Activated CD4-positive, alpha-beta T cell treated with anti-CD3 and anti-CD28 coated beads for 24 hours (primary cell): ENCODE measurements at places on chromosomes 7 and 10.

DNA sequence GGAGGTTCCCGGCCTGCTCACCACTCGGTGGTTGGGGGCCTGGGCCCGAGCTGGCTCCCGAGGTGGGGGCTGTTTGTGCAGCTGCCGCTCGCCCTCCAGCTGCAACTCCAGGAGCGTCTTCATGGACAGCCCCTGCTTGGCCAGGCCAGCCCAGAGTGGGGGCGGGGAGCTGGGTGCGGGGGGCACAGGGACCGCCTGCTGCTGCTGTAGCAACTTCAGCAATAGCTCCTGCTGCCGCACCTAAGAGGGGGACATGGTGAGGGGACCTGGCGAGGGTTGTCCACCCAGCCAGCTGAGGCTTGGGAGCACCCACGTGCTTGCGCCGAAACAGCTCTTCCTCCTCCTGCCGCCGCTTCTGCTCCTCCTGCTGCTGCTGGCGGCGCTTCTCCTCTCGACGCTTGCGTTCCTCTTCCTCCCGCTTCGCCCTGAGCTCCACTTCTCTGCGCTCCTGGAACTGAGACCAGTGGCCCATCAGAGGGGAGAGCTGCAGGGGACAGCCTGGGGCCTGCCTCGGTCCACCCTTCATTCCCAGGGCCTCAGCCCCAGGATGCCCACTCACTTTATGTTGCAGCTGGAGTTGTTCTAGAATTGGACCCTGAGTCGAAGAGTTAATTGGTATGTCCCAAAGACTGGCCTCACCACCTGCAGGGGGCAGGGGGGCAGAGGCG is 9.6 kb downstream of the GNB2 start:
- DNase-seq, result no peak

DNA sequence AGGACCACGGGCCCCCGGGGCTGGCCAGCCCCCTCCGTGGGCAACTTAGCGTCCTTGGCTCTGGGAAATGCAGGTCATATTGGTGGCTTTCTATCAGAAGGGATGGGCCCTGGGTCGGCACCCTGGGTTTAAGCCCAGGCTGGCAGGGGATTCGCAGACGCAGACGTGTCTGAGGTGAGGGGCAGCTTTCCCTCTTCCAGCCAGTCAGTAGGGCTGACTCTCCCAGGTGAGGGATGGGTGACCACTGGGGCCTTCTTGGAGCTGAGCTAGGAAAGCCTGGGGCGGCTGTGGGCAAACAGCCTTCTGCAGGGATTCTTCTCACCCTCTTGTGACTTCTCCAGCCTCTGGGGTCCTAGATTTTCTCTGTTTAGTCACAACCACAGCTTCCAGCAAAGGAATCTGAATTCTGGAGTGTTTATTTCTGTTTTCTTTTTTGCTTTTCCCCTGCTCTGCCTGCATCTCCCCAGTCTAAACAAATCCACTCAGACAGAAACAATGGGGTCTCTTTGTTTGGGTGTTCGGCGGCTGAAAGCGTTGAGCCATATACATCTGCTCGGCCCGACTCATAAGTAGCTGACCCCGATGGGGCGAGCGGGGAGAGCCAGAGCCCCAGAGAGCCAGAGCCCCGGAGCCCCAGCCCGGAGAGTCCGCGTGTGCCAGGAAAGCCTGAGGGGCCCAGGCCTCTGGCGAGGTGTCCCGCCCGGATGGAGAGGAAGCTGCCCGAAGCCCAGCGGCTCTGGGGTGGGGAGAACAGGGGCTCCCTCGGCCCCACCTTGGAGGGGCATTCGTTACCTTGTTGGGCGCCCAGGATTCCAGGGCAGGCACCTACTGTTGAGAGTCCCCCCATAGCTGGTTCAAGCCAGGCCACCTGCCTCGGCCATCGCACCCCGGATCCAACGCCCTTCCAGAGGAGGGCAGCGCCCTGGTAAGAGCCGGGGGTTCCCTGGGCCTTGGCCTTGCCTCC is 2.0 kb downstream of the MNX1 start:
- DNase-seq, result no peak

DNA sequence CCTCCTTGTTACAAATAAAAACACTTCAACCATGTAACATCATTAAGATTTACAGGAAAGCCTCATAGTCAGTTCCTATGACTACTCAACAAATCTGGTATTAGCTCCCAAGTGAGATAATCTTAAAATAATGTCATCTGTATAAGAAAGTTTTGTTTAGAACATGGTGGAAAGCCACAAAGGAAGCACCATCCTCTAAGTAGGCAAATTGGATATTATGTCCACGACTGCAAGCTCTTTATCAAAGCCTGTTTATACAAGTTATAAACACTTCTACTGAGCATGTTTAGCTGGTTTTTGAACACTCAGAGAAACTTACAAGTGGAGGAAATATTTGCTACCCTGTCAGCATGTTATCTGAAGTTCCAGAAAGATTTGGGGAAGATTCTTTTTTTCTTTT is 349.8 kb downstream of the ARL4A start:
- no peak for DNase-seq

- DNase-seq, result no peak
Measured at GRCh38 chr7:31133497-31133896, 81.4 kb downstream of the ADCYAP1R1 start.
